NAMALWA (cell line): ENCODE measurements at places on chromosomes 5 and 9.

- DNase-seq = no peak
These were observed 54.8 kb upstream of the CPEB4 start for GRCh38 chr5:173833196-173833985.

GRCh38 chr9:95460518-95461164 is 56.1 kb downstream of the PTCH1 start:
- DNase-seq = no peak

GRCh38 chr9:1460143-1460769 is 410.1 kb downstream of the DMRT2 start:
- peak; percentile 50 for DNase-seq

DNA sequence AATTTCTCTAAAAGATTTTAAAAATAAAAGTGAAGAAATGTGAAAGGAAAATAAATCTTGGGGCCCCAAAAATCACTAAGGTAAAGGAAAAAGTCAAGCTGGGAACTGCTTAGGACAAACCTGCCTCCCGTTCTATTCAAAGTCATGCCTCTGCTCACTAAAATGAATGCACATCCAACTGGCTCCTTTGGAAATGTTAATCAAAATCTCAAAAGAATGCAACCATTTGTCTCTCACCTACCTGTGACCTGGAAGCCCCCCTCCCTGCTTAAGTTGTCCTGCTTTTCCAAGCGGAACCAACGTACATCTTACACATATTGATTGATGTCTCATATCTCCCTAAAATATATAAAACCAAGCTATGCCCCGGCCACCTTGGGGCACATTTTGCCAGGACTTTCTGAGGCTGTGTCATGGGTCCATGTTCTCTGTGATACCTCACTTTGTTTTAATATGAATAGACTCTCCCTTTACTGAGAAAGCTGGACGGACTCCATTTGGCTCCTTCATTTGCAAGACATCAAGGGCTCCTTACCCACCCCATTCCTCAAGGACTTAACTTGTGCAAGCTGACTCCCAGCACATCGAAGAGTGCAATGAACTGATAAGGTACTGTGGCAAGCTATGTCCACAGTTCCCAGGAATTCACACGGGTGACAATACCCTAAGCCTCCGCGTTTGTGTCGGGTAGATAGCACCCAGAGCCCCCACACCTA is 164.3 kb downstream of the SMC2 start:
- no peak for DNase-seq

DNA sequence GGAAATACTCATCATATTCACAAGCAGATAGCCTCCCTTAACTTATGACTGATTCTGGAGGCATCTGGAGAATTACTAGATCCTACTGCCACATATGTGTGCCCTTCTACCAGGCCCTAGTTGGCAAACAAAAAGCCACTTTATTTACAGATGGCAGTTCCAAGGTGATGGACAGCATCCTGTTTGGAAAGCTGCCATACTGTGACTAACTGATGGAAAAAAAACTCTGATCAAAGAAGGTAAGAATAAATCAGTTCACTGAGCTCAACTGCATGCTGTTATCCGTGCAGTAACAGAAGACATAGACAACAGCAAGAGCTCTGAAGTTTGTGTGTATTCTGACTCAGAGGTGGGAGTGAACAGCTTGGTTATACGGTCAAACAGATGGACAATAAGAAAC is 279.8 kb upstream of the POU5F2 start:
- DNase-seq = no peak

- DNase-seq = peak; percentile 4
These were observed 91.8 kb upstream of the OR13F1 start for GRCh38 chr9:104412238-104412637.

DNA sequence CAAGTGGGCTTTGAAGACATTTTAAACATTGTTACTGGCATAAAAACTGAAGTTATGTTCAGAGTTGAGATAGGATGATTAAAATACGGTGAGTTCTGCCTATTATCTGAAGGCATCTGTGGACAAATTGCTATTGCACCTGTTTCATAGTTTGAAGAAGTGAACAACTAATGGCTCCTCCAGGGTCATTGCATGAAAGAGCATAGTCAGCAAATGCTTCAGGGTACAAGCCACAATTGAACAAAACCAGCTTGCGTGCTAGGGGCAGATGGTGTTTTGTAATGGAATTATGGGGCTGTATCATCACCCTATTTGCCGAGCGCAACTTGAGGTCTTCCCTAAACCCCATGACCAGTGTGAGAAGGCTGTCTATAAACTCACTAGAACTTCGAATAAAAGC is 369.1 kb downstream of the MTRR start:
- no peak for DNase-seq

- no peak for DNase-seq
These were observed 28.2 kb downstream of the SH3PXD2B start for GRCh38 chr5:172426086-172426485.

GRCh38 chr9:95937131-95937530 is 61.6 kb downstream of the ERCC6L2 start:
- DNase-seq = no peak

- DNase-seq = no peak
These were observed 177.3 kb downstream of the RAB3C start for GRCh38 chr5:58760222-58760621.

GRCh38 chr5:138459311-138459933 is 5.9 kb upstream of the EGR1 start:
- DNase-seq = peak; percentile 76

DNA sequence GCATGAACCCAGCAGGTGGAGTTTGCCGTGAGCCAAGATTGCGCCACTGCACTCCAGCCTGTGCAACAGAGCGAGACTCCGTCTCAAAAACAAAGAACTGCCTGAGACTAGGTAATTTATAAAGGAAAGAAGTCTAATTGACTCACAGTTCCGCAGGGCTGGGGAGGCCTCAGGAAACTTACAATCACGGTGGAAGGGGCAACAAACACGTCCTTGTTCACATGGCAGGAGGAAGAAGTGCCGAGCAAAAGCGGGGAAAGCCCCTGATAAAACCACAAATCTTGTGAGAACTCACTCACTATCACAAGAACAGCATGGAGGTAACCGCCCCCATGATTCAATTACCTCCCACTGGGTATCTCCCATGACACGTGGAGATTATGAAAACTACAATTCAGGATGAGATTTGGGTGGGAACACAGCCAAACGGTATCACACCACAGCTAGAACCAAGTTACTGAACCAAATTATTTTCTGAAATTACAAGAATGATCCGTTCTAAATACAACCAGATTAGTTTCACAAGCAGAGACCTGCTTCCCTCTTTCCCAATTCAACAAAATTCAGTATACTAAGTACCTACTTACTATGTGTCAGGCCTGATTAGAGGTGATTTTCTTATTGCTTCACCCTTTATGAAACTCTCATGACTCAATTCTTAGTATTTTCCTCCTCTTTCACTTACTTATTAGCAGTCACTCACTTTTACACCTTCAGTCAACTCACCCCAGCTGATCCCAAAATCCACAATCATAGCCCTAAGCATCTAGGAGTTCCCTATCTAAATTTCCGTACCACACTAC is 8.4 kb downstream of the UBTD2 start:
- DNase-seq = peak; percentile 17

- no peak for DNase-seq
These were observed 109.6 kb downstream of the FGF18 start for GRCh38 chr5:171528865-171529614.

DNA sequence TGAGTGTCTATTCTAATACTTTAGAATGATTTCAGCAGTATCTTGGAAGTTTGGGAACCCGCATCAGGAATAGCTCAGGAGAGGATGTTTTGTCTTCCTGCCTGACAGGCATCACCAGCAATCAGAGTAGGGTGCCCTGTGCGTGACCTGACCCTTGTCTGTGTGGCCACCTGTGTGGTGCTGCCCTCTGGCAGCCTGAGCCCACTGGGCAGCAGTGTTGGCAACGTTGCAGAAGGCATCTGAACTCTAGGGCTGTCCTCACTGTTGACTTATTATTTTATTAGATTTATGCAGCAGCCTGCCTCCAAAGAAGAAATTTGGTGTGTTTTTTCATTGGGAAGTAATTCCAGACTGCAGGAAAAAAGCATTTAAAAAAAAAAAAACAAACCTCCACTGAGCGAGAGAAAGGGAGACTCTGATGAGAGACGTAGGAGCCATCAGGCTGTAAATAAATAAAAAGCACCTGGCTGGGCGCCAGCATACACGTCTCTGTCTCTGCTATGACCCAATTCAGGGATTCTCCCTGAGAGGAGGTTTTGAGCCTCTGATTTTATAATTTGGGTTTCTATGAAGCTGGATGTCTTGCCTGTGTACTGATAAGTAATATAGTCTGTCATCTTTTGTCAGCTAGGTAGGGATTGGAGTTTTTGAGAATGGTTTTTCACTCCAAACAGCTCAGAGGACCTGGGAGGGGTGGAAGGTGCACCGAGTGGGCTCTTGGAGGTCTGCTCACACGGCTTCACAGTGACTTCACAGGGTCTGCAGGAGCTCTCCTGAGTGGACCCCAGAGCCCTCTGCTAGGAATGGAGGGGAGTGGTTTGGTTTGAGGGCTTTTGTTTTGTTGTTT is 49.0 kb downstream of the FAM78A start:
- no peak for DNase-seq

- no peak for DNase-seq
These were observed 207.0 kb downstream of the DEPDC1B start for GRCh38 chr5:60492958-60493357.

GRCh38 chr5:144142824-144143162 is 27.7 kb downstream of the YIPF5 start:
- no peak for DNase-seq
